ENCODE measurements at places on chromosomes 2 and 18.

DNA sequence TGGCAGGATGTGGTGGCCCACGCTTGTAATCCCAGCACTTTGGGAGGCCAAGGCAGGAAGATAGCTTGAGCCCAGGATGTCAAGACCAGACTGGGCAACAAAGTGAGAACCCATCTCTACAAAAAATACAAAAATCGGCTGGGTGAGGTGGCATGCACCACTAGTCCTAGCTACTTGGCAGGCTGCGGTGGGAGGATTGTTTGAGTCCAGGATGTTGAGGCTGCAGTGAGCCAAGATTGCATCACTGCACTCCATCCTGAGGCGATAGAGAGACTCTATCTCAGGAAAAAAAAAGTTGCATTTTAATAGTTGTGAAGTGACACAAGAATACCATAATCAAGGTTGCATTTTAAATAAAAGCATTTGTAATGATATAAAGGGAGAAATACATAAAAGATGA, 124.1 kb upstream of the SLC38A11 start:
- no peak for DNase-seq

- no peak for DNase-seq
Observed at GRCh38 chr2:98769114-98769476, 38.2 kb upstream of the MGAT4A start.

DNA sequence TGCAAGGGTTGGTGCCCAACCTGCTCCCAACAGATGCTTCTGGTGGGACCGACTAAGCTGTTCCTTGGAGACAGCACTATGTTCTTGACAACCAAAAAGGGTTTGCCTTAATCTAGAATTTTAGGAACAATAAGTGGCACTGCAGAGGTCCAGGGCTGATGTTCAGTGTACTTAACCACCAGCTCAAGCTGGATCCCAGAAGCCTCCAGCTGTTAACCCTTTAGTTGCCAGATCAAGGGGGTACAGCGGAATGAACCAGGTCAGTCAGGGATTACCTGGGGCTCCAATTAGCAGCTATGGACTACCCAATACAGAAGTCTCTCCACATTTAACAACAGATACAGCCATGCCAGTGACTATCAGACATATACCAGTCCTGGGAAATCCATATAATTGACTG, 3.5 kb downstream of the GPR75 start:
- DNase-seq, result no peak

- DNase-seq, result no peak
Observed at GRCh38 chr18:68925268-68925667, 127.4 kb downstream of the CCDC102B start.

DNA sequence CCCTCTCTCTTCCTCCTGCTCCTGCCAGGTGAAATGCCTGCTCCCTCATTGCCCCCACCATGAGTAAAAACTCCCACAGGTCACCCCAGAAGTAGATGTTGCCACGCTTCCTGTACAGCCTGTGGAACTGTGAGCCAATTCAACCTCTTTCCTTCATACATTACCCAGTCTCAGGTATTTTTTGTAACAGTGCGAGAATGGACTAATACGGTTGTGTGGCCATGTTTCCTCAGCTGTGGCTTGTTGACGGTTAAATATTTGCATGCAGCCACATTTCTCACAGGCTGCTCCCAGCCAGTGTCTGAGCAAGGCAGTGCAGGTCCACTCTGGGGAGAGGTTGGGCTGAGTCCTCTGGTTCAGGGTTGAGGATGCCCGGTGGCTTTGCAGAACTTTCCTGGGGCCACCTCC, 27.8 kb upstream of the COPS8 start:
- DNase-seq, result no peak

- DNase-seq, result no peak
Observed at GRCh38 chr2:67037655-67038054, 359.5 kb upstream of the ETAA1 start.

GRCh38 chr2:173955867-173956266, 9.3 kb downstream of the SP3 start:
- no peak for DNase-seq

DNA sequence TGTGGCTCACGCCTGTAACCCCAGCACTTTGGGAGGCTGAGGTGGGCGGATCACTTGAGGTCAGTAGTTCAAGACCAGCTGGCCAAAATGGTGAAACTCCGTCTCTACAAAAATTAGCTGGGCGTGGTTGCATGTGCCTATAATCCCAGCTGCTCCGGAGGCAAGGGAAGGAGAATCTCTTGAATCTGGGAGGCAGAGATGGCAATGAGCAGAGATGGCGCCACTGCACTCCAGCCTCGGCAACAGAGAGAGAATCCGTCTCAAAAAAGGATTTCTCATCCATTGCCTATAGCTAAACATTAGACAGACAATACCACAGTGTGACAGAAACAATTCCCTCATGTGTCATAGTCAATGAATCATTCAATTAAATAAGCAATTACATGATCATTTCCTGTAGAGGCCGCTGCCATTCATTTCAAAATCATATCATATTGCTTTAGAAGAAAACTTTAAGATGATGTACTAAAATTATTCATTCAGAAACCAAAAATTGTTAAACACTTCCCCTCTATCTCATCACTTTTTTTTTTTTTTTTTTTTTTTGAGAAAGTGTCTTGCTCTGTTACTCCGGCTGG, 69.5 kb upstream of the TGIF1 start:
- DNase-seq, result no peak

DNA sequence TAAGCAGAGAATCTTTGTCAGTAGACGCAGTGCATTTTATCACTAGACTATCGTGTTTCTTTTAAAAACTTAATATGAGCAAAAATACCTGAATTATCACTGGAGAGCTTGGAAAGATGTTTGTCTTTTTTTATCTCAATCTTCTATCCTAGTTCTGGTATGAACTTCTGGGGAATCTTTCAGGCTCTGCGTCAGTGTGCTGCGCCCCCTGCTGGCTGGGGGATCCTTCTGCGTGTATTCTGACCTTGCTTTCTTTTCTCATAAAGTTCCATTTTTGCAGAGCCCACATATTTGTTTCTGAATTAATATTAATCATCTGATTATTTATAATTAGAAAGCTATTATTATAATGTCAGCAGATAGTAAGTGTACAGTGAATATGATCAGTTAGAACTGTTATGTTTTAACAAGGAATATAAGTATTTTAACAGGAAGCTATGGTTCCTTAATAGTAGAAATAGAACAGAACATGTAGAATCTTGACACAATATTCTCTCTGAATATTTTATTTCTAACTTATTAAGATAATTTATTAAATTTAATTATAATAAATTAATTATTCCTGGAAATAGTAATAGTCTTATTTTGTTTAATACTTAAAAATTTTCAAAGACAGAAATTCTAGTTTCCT, 945.0 kb upstream of the CRIM1 start:
- peak; percentile 44 for DNase-seq

DNA sequence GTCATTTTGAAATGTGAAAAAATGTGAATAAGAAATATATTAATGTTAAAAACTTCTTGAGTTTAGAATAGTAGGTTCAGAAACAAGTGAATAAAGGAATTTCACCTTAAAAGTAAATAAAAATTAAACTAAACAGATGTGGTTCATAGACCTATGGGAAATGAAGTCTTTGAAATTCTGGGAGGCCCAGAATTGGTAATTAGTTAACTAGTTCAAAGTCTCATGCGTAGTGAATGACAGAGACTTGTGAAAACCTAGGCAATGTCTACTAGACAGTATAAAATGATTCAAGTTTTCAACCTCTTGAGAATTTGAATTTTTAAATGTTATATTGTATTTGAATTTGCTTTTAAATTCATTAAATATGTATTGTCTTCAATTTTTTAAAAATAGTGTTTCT, 32.6 kb upstream of the AAK1 start:
- DNase-seq, result no peak

GRCh38 chr2:212977152-212977551, 174.3 kb downstream of the IKZF2 start:
- no peak for DNase-seq

GRCh38 chr2:178204977-178205376, 10.7 kb downstream of the OSBPL6 start:
- no peak for DNase-seq

GRCh38 chr18:45255197-45255890, 359.9 kb upstream of the SLC14A2 start:
- DNase-seq, result no peak

- no peak for DNase-seq
Observed at GRCh38 chr18:48949050-48949605, 1.6 kb downstream of the SMAD7 start.

GRCh38 chr2:25310965-25311864, 30.5 kb downstream of the DNMT3A start:
- no peak for DNase-seq

DNA sequence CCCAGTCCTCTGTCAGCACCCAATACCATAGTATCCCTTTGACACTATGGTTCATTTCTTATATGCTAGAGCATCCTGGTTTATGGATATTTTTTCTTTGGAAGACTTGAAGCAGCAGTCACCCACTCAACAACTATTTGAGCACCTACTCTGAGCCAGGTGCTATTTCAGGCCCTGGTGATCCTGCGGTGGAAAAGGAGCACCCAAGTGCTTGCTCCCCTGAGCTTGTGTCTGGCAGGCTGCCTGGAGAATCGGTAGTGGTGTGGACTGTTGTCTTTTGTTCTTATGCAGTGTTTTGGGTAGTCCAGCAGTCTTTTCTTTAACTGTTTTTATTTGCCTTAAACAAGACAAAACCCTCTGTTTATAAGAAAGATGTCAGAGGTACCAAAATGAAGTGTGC, 28.9 kb downstream of the NCK2 start:
- no peak for DNase-seq

GRCh38 chr18:66867653-66868052, 263.8 kb upstream of the CDH19 start:
- DNase-seq, result no peak

- no peak for DNase-seq
Observed at GRCh38 chr2:95047629-95048510, 22.4 kb downstream of the MAL start.
